Right cardiac atrium (tissue), 5 donors: ENCODE measurements at places on chromosomes 3 and 15. TPM values are rescaled to one million over a fixed set of nuclear protein-coding genes. Genes with fewer than 3 reads are reported as not detected.

DNA sequence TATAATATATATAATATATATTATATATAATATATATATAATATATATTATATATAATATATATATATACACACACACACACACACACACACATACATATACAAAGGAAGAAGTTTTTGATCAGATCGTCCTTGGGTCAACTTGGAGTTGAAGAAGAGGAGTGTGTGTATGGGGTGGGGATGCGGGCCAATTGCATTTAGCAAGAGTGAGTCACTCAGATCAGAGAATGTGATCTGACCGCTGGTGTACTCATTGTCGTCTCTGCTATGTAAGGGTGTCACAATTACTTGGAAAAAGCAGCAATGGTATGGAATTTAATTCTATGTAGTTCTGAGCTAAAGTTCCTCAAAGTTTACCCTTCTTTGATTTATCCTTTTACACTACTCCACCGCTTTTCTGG is 4.6 kb upstream of the VGLL3 start:
- DNase-seq = no peak

- DNase-seq = no peak
Measured at GRCh38 chr15:46278062-46278461, 643.2 kb downstream of the SQOR start.

The HRG gene
- polyA plus RNA-seq = not detected

GRCh38 chr15:101248274-101248673 is 3.6 kb downstream of the CHSY1 start:
- DNase-seq = no peak

GRCh38 chr3:190019006-190019405 is 101.7 kb downstream of the P3H2 start:
- no peak for DNase-seq

DNA sequence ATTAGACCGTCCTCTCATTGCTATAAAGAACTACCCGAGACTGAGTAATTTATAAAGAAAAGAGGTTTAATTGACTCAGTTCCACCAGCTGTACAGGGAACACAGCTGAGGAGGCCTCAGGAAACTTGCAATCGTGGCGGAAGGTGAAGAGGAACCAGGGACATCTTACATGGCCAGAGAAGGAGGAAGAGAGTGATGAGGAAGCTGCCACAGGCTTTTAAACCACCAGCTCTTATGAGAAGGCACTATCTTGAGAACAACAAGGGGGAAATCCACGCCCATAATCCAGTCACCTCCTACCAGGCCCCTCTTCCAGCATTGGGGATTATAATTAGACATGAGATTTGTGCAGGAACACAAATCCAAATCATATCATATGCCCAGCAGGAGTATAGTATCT is 138.5 kb downstream of the ALCAM start:
- no peak for DNase-seq

The SERPINI2 gene
- polyA plus RNA-seq = 1.3 TPM

DNA sequence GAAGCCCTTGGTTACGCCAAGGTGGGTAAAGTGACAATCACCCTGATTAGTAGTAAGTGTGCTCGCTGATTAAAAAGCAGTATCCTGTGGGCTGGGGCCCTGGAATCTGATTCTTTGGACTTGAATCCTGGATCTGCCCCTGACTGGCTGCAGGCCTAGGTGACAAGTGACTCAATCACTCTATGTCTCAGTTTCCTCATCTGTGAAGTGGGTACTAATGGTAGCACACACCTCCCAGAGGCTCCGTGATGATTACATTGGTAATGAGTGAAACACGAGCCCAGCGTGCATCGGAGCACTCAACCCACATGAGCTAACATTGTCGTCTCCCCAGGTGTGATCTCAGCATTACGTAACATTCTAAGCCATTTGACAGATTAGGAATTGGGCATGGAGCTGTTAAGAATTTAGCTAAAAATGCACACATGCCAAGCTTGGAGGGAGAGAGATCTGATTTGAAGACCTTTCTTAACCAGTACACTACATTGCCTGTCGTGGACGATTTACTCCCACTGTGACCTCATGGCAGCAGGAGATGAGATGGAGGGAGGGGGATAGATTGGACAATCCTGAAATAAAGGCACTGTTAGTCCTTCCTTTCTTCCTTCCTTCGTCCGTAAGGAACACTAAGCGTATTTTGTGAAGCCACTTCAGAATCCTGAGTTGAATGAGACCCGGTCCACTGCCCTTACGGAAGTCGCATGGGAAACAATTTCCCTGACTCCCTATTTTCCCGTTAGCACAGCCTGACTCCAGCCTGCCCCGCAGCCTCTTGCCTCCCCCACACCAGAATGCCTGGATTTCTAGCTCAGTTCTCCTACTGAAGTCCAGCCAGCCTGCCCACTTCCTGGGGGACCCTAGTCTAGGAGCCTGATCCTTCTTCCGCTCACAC is 32.1 kb downstream of the MGLL start:
- DNase-seq = no peak

GRCh38 chr15:78314181-78314581 is 14.8 kb upstream of the SKIC8 start:
- no peak for DNase-seq

- no peak for DNase-seq
Measured at GRCh38 chr3:123453675-123454074, 4.8 kb upstream of the ADCY5 start.

The IL16 gene
- polyA plus RNA-seq = 4.7 TPM

DNA sequence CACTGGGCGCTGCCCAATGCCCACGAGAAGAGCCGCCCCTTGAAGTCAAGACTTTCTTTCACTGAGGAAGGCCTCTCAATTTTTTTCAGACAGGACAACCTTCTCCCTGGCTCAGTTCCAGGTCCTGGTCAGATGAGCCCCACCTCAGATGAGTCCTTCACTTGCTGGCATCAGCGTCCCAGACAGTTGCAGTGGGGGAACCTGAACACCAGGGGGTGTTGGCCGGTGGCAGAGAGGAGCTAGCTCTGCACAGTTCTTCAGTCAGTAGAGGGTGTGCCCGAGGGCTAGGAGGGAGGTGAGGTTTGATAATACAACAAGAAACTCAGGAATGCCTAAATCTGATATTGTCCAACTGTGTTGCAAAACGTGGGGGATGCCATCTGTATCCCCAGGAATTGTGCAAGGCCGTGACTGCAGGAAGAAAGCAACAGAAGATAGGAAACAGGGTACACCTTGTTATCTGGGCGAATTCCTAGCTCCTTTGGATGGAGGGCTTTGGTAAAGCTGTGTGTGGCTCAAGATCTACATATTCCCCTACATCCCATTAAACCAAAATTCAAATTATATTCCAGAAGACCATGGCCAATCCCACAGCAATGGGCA is 34.3 kb downstream of the CCR3 start:
- peak; percentile 79 for DNase-seq

DNA sequence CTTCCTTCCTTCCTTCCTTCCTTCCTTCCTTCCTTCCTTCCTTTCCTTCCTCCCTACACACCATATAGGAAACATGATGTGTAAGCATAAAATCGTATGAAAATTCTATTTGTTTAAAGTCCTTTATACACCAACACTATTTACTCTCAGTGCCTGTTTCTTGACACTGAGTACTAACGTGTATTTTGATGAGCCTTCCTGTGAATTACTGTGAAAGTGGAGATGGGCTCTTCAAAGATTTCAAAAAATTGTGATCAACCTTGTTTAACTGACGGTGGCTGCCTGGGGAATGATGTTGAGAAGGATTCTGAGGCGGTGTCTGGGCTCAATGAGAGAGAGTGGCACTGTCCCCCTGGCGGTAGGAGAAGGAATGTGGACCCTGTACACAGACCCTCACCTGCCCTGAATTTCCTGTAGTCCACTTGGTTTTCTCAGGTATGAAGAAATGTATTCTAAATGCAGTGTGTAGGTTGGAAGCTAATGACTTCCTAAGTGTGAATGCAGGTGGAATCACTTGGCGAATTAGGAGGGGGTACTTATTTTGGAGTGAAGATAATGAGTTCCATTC is 237.9 kb downstream of the GAP43 start:
- DNase-seq = no peak

DNA sequence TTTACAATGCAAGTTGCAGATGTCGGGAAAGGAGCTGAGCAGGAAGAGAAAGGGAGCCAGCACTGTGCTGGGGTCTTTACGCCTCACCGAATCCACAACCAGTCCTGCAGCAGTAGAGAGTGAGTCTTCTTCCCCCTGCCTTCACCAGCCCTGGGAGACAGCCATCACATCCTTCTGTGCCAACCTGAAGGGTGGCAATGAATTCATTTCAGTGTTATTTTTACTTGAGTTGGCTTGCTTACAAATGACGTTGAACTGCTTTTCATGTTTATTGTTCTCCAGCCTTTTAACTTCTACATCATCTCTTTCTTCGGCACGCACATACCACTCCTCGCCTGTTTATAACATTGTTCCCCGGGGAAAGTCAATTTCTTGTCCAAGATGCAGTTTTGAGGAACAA is 77.1 kb downstream of the TRIM42 start:
- no peak for DNase-seq

DNA sequence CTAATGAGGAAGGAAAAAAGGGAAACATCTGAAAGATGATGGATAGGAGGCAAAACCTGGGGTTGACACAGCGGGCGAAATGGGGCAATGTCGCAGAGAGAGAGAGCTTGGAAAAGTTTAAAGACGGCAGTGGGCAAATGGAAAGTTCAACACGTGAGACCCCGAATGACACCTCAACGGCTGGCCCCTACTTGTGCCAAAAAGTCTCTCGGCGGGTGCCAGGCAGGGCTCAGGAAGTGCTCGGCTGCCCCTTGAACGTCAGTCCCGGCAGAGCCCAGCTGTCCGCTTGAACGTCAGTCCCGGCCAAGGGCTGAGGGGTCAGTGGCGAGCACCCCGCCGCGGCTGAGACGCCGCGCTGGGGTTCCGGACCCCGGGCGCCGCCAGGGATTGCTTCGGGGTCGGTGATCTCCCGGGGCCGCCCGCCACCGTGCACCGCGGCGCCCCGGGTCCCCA is 658 bp downstream of the EOGT start:
- peak; percentile 73 for DNase-seq

The CAND2 gene
- 36.6 TPM for polyA plus RNA-seq

DNA sequence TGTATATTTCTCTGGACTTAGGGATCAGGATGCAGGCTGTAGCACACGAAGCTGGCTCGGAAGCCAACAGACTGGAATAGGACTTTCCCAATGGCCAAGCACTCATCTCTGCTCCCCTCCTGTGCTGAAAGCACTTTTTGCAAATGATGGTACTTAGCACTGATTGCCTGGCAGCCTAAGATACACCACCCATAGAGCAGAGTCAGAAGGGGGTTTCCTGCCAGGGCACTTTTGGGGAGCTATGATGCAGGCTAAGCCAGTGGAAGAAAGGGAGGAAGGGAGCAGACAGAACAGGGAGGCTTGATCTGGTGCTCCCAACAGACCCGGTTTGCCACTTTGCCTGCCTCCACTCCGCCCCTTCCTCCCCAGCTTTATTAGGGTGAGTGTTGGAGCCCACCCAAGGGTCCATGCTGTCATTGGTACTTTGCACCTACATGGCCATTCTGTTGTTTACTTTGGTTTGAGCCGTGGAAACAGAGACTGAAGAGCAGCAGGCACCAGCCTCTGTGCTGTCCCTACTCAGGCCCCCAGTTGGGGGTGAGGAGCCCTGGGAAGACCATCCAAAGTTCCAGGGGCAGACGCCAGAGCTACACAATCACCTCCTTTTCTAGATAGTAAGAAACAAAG is 15.9 kb downstream of the BSN start:
- no peak for DNase-seq

The GABRB3 gene
- 6.3 TPM for polyA plus RNA-seq

GRCh38 chr3:145133281-145133680 is 1027.7 kb downstream of the PLOD2 start:
- DNase-seq = no peak

- no peak for DNase-seq
Measured at GRCh38 chr15:70318594-70319465, 221.1 kb upstream of the TLE3 start.

DNA sequence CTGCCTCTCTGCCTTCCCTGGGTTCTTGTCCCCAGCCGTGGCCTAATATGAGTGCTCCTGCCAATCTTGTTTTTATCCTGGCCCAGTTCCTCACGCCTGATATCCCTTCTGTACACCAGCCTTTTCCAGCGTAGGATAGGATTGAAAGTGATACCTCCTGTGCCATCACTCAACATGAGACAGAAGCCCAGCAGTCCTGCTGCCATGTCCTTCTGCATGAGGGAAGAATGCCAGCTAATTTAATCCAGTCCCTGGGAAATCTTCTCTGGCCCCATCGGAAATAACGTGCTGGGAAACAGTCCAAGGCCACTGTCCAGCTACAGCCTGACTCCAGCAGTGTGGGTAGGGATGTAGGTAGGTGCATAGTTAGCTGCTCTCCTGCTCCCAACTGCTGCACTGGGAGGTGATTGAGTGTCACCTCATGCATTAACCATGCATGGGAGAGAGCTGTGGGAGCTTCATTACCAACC is 92.0 kb upstream of the TPM1 start:
- DNase-seq = no peak

DNA sequence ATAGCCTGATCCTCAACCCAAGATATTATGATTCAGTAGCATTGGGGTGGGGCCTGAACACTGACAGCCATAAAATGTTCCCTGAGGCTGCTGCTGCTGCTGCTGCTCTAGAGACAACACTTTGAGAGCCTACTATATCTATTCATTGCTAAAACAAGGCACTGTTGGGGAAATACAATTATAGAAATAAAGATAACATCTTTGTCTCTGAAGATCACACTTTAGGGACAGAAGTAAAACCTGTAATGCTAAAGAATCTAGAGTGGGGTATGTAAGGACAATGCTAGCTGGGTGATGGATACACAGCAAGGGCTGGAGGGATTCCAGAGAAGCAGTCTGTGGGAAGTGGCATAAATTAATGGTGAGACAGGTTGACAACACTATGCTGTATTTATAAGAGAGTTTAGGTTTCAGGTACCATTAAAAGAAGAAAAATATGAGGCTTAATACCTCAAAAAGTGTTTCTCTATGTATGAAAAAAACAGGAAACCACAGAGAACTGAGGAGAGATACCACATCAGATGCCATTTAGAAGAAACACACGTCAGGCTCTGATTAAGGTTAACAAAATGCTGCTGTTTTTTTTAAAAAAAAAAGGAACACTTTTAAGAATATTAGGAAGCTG is 115.9 kb downstream of the CBLB start:
- no peak for DNase-seq

DNA sequence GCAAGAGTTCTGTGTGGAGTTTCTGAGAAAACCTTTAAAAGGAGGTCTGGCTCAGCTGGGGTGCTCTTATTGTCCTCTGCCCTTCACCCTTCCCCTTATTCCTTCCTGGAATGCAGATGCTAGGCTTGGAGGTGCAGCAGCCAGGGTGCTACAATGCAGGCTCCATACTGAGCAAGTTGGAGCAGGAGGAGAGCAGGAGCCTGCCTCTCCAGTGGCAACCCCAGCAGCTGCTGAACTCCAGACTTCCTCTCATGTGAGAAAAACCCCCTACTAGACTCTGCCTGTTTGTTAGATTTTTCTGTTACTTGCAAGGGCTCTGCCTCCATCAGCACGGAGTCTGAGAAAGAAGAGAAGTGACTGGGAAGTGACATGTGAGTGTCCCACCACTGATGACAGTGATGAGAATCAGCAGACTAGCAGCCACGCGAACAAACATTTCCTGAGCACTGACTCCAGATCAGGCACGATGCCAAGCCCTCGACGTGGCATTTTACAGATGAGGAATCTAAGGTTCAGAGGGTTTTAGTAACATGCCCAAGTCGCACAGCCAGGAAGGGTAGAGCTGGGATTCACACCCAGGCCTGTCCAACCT is 16.1 kb upstream of the RARRES1 start:
- DNase-seq = peak; percentile 83
